HTR-8/SVneo (cell line): ENCODE measurements at places on chromosomes 1 and 21.

GRCh38 chr1:106536741-106537140 lies 519.7 kb upstream of the PRMT6 start:
- no peak for DNase-seq

- DNase-seq: no peak
Measured at GRCh38 chr21:35849144-35849543, 211.2 kb downstream of the SETD4 start.

GRCh38 chr1:43970502-43970901 lies 692 bp downstream of the DPH2 start:
- DNase-seq: no peak

GRCh38 chr1:240658312-240658960 lies 46.5 kb upstream of the GREM2 start:
- no peak for DNase-seq

- no peak for DNase-seq
Measured at GRCh38 chr1:184287001-184287400, 99.8 kb upstream of the C1orf21 start.

GRCh38 chr1:169585181-169585580 lies 1.1 kb downstream of the F5 start:
- DNase-seq: no peak

DNA sequence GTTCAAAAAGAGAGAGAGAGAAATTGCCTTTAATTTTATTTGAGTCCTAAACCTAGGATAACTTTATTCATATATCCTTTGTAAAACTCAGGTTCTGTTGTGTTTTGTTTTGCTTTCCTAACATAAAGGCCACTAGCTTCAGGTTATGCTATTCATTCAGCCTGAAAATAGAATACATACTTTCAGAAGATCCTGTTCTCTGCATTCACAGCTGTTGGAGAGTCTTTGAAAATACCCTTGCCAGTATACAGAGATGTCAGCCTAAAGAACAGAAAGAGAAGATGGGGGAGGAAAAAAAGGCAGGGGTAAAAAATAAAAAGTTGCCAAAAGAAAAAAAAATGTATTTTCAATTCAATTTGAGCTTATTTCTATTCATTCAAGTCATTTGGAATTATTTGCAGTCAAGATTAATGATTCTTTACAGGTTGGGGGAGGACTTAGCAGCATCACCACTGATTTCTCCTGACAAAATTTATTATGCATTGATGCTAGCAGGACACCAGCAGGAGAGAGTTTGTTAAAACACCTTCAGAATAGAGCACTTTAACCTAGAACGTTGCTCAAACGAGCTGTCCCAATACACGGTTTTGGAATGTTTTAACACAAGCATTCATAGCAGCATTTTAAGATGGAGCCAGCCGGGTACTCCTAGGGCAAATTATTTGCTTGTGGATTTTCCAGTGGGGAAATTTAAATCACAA lies 318.5 kb downstream of the NTNG1 start:
- no peak for DNase-seq

DNA sequence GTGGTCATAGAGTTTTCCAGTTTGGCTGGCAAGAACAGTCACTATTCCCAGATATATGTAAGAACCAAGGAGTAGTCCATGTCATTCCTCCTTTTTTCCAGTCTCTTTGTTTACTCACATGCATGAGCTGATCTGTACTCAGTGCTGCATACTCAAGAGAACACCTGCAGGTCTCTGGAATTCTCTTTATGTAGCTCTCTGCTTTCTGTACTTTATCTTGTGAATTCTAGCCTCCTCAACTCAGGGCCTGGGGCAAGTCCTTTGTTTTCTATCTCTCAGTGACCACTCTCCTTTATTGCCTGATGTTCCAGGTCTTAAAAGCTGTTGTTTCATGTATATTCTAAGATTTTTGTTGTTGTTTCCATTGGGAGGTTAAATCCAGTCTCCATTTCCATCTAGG lies 478.9 kb downstream of the DPYD start:
- no peak for DNase-seq

DNA sequence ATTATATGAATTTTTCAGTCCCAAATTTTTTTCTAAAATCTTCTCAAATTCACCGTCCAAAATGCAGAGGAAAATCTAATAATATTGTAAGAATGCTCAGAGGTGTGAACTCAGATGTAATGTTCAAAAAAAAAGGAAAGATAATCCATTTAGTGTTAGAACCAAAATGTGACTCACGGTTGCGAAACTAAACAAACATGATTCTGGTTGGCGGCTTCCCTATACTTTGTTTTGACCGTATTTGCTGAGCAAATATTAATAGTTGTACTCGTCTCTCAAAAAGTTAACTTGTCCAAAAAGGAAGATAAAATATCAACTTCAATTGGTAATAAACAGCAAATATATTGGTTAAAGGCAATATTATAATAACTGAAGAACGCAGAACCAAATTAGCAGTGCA lies 34.4 kb downstream of the ZSWIM5 start:
- no peak for DNase-seq

DNA sequence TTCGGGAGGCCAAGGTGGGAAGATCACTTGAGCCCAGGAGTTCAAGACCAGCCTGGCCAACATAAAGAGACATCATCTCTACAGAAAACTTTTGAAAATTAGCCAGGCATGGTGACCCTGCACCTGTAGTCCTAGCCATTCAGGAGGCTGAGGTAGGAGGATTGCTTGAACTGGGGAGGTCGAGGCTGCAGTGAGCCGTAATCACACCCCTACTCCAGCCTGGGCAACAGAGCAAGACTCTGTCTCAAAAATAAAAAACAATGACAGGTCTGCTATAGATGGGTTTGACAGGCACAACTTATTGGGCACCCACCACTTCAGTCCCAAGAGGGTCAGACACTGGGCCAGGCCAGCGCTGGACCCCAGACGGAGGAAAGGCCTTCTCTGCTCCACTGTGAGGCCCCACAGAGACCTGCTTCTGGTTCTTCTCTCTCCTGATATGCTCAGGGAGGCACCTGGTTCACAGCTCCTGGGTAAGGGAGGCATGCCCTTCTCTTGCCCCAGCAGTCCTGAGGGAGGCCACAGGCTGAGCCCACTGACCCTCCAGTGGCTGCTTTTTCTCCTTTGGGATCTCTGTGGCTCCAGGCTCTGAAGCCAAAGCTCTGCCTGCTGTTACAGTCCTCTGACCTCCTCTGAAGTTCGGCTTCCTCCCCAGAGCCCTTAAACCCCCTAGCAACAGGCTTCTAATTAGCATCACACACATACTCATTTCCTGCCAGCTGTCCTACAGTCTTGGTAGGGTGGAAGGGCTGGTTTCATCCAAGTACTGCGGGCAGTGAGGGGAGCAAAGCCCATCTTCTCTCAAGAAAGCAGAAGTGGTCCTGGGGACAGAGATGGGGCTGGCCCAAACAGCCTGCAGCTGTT lies 14.4 kb downstream of the S100A16 start:
- no peak for DNase-seq

- DNase-seq: no peak
Measured at GRCh38 chr1:50354813-50355212, 68.4 kb downstream of the DMRTA2 start.

- no peak for DNase-seq
Measured at GRCh38 chr1:191882870-191883269, 275.4 kb upstream of the RGS18 start.

DNA sequence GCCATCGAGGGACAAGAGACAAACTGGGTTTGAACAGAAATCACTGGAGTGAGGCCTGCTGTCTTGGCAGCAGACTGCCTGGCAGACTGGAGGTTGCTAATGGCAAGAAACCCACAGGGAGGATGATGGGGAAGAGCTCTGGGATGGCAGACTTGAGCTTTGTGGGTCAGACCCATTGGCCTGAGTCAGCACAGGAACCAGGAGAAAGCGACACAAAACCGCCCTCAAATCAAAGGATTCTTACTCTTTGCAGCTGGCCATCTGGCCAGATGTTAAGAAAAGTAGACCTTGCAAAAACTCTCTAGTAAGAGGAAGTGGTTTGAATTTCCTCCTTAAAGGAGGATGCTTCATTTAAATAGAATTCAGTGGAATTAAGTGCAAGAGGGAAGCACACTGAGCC lies 195.2 kb upstream of the JUN start:
- DNase-seq: no peak

GRCh38 chr1:112409414-112409813 lies 13.4 kb downstream of the CTTNBP2NL start:
- no peak for DNase-seq

DNA sequence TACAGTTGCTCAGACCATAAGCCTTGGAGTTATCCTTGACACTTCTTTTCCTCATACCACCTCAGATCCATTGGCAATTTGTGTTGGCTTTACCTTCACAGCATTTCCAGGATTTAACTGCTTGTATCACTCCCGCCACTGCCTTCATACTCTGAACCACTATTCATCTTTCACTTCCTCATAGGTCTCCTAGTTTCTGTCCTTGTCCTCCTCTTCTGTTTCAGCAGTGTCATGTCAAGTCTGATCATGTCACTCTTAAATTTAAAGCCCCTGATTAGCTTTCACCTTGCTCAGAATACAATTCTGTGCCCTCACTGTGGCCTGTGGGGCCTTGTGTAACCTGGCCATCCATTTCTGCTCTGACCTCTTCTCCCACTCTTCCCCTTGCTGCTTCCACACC lies 34.7 kb upstream of the C1orf115 start:
- no peak for DNase-seq

GRCh38 chr1:218810306-218810705 lies 363.4 kb upstream of the LYPLAL1 start:
- DNase-seq: no peak

- peak; percentile 56 for DNase-seq
Measured at GRCh38 chr1:203368624-203369451, 17.9 kb upstream of the FMOD start.

- no peak for DNase-seq
Measured at GRCh38 chr1:68141071-68142021, 90.9 kb upstream of the DIRAS3 start.

- DNase-seq: no peak
Measured at GRCh38 chr1:217462666-217463065, 168.2 kb downstream of the GPATCH2 start.

GRCh38 chr1:59994302-59995198 lies 68.0 kb upstream of the CYP2J2 start:
- DNase-seq: no peak

GRCh38 chr1:148374101-148374500 lies 109.0 kb downstream of the PPIAL4G start:
- DNase-seq: no peak

GRCh38 chr1:168892931-168893330 lies 163.9 kb upstream of the DPT start:
- no peak for DNase-seq

- DNase-seq: no peak
Measured at GRCh38 chr1:202264726-202265125, 71.1 kb downstream of the LGR6 start.

DNA sequence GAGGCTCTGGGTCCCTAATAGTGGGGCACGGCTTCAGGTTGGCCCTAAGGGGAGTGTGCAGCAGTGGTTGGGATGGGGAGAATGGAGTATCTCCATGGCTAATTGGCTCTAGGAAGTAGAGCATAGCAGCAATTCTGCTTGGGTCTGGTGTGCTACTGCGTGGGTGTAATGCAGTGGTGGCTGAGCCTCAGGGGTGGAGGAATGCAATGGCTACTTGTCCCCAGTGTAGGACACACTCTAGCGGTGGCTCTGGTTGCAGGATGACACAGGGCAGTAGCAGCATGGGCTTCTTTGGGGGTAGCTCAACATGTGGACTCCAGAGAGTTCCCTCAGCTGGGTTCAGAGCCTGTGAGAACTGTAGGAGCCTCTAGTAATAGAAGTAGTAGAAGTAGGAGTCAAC lies 91.2 kb upstream of the FAM78B start:
- no peak for DNase-seq

DNA sequence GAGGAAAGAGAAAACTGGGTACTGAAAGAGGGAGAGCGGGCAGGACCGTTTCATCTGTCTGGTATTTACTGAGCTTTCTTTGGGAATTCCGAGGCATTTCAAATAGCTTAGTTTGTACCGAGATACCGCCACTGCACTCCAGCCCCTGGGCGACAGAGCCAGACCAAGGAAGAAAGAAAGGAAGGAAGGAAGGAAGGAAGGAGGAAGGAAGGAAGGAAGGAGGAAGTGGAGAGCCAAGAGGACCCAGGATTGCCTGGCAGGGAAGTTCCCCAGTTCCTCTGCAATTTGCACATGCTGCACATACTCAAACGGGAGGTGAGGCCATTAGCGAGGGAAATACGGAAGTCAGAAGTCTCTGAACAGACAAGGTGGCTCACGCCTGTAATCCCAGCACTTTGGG lies 961 bp upstream of the FUCA1 start:
- no peak for DNase-seq

GRCh38 chr1:231591466-231591865 lies 35.1 kb upstream of the DISC1 start:
- no peak for DNase-seq

GRCh38 chr21:21039624-21040170 lies 41.5 kb downstream of the NCAM2 start:
- no peak for DNase-seq

DNA sequence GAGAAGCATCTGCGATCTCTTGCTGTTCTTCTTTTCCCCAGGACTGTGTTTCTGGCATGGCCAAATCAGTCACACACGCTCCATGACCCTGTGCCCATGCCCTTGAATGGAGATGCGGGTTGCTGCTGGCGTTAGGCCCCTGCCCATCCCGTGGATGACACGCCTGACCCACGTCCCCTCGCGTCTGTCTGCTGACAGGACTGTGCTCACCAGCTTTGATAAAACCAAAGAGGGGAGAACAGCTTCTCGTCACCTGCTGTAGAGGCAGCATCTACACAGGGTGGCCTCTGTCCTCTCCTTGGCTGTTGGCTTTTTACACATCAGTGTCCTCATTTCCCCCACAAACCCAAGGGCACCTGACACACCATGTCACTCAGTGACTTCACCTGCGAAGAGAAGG lies 6.9 kb downstream of the MT1HL1 start:
- no peak for DNase-seq

- DNase-seq: no peak
Measured at GRCh38 chr1:112515311-112516009, 6.7 kb downstream of the WNT2B start.

GRCh38 chr1:152902636-152903035 lies 5.7 kb upstream of the IVL start:
- DNase-seq: no peak

- no peak for DNase-seq
Measured at GRCh38 chr1:81823082-81823481, 22.3 kb downstream of the ADGRL2 start.

DNA sequence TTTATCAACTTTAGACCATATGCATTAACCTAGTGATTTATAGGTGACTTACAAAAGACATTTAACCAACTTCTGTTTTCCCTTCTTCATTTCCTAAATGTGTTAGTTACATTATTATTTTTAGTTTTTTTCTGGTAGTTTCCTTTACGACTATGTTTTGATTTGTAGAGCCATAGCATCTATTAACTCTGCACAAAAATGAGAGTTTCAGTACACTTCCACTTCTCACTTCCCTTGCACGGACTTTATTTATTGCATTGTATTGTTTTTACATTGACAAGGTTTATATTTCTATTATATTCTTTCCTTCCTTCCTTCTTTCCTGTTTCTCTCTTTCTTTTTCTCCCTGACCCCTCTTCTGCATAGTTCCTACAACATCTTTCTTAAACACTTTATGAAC lies 14.7 kb downstream of the PKN2 start:
- DNase-seq: no peak

GRCh38 chr21:35674895-35675470 lies 385.3 kb downstream of the SETD4 start:
- no peak for DNase-seq
